Right cardiac atrium (tissue), 5 donors: ENCODE measurements at places on chromosomes 11 and 22. TPM values are rescaled to one million over a fixed set of nuclear protein-coding genes. Genes with fewer than 3 reads are reported as not detected.

The KDELR3 gene
- 7.9 TPM for polyA plus RNA-seq

DNA sequence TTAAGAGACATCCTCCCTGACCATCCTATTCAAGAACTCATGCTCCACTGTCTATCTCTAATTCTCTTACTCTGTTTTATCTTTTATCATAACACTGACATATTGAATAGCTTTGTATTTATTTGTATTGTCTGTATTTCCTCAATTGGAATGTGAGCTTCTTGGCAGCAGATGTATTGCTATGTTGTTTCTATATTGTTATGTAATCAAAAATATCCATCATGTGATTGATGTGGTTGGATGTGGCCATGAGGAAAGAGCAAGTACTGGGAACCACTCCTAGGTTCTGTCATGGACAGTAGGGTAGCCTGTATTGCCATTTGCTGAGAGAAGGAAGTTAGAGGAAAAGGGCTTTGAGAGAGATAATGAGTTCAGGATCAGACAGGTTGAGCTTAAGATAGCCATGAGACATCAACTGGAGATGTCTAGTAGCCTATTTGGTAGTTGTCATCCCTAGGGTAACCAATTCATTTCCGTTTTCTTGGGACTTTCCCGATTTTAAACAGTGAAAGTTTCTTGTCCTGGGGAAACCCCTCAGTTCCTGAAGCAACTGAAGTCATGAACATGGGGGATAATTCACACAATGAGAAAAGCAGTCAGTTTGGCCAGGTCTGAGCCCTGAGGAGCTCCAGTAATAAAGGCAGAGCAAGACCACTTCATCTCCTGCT is 404.5 kb downstream of the INSC start:
- DNase-seq, result no peak

DNA sequence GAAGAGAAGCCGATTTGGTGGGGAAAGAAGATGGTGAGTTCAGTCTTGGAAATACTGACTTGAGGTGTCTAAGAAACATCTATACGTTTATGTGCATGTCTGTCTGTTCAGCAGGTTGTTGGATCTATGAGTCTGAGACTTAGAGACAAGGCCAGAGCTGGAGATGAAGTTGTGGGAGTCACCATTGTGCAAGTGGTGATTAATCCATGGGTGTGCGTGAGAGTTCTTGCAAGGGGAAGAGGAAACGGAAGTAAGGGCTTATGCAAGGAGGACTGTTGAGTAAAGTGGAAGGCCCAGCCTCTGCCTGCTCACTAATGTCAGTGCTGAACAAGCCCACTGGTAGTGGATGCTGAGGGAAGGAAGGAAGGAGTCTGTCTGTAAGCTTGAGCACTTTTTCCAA is 9.7 kb downstream of the TMEM45B start:
- DNase-seq, result no peak

The C11orf42 gene
- not detected for polyA plus RNA-seq

The MISFA gene
- polyA plus RNA-seq, result 8.2 TPM

DNA sequence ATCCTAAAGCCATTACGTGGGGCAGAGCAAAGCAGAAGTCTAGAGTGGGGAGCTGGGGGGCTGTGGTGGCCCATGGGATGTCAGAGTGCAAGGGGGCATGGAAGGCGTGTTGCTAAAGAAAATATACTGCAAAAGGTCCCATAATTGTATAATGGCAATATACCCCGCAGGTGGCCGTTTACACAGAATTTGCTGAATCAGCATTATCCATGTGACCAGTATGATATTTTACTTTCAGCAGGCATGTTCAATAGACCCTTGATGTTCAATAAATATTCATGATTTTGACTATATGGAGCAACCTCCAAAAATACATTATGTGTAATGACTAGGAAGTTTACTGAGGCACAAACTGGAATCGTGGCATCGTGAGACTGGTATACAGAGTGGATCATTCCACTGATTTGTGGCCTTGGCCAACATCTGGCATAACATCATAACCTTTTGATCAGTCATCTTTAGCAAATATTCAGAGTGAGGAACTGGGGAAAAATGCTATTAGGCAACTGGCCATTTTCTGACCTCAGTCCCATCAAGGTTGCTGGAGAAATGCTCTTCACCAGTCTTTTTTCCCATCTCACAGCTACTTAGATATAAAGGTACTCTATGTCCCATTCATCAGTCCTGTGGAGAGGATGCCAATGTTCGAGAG is 29.3 kb upstream of the PPP2R1B start:
- DNase-seq, result no peak

DNA sequence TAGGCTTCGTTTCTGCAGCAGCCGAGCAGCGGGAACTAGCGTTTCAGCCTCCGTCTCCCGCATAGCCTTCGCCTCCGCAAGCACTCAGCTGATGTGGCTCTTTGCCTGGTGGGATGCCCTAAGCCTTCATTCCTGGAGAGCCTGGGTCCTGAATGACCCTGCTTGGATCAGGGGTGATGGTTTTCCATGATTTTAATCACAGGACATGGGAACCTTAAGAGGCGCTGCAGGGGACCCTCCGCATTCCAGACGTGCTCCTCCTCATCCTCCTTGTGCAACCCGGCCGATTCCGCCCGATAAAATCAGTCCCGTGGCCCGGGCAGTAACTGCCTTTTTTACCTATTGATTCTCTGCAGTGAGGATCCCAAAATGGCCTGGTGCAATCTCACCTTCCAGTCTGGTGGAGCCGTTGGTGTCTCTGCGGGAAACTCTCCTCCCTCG is 8.2 kb downstream of the C11orf21 start:
- DNase-seq, result no peak

The USP35 gene
- 7.5 TPM for polyA plus RNA-seq

- no peak for DNase-seq
Observed at GRCh38 chr11:14751975-14752407, 108.4 kb downstream of the PDE3B start.

- peak; percentile 68 for DNase-seq
Observed at GRCh38 chr11:122020902-122021301, 95.1 kb downstream of the BLID start.

DNA sequence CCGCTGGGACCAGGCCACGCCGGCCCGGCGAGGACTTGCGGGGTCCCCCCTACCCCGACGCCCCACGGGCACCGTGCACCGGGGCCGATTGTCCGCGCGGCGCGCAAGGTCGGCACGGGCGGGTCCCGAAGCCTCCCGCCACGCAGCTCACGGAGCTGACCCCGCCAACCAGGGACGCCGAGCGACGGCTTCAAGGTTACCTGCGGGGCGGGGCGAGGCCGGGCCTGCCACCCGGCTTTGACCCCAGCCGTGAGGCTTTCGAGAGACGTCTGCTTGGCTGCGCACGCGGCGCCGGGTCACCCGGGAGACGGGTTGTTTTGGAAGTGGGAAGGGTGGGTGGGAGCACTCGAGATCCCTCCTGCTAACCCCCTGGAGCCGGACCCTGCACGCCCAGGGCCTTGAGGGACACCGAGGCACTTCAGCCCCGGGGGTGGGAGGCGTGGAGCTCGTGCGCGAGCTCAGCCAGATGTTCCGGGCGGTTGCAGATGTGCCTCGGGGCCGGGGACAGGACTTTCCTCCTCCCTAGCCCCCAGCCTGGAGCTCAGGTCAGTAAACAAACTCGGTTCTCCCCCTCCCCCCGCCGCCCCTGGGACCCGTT is 3.2 kb upstream of the WNT11 start:
- peak; percentile 26 for DNase-seq

- no peak for DNase-seq
Observed at GRCh38 chr11:16909359-16910035, 104.7 kb downstream of the PLEKHA7 start.

- no peak for DNase-seq
Observed at GRCh38 chr11:19326499-19326898, 85.8 kb upstream of the E2F8 start.

DNA sequence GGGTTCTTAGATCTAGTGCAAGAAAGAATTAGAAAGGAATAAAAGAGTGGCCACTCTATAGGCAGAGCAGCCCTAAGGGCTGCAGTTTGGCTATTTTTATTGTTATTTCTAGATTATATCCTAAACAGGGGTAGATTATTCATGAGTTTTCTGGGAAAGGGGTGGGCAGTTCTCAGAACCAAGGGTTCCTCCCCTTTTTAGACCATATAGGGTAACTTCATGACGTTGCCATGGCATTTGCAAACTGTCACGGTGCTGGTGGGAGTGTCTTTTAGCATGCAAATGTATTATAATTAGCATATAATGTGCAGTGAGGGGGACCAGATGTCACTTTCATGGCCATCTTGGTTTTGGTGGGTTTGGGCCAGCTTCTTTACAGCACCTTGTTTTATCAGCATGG is 44.6 kb downstream of the METTL15 start:
- no peak for DNase-seq

DNA sequence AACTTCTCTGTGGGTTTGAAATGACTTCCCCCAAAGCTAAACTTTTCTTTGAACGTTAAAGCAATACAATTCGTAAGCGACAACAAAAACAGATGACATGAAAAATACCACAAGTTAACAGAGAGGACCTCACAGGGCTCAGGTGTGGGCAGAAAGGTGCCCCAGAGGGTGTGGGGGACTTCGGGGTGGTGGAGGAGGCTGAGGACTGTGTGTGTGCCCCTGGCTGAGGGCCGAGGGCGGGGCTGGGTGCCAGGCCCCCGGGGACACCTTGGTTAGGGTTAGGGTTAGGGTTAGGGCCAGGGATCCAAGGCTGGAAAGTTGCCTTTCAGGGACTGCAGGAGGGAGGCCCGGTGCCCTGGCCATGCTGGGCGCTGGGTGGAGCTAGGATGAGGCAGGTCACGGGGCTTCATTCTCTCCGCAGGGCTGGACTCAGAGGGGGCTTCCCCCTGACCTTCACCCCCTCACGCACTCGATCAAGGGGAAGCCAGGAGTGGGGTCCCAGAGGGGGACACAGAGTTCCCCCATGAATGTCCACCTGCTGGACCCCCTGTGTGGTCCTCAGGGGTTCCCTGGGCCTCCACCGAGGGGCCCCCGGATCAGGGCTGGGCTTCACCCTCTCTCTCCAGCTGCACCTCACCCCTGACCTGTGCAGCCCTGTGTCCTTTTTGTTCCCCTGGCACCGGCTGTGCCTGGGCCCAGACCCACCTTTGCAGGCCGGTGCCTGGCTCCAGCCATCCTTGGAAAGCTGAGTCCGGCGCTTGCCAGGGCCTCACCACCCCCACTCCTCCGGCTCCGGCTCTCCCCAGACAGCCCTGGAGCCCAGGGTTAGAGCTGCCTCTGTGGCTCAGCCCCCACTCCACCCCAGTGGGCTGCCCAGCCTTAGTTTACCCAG is 7.0 kb downstream of the TNNI2 start:
- no peak for DNase-seq

DNA sequence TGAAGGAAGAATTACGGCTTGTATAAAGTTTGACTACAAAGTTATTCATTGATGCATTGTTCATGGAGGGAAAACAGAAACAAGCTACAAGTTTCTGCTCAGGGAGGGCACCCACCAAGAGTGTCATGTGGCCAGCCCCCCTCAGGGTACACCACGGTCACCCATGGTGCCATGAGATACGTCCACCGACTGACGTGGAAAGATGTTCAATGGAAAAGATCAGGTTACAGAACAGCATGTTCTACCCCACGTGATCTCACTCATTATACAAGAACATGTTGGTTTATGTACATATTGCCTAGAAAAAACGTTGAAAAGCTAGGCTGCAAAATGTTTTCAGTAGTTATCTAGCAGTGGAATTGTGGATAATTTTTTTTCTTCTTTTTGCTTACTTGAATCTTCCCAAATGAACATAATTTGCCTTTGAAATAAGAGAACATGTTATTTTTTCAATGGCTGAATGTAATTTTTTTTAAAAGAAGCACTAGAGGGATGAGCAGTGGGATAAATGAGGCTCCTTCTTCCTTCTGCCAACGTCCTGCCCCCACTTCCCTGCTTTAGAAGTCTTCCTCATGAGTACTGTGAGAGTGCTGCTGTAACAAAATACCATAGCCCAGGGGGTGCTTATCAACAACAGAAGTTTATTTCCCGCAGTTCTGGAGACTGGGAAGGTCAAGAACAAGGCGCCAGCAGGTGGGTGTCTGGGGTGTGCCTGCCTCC is 22.5 kb downstream of the RCN1 start:
- DNase-seq, result no peak

The CCDC88B gene
- 25.1 TPM for polyA plus RNA-seq

DNA sequence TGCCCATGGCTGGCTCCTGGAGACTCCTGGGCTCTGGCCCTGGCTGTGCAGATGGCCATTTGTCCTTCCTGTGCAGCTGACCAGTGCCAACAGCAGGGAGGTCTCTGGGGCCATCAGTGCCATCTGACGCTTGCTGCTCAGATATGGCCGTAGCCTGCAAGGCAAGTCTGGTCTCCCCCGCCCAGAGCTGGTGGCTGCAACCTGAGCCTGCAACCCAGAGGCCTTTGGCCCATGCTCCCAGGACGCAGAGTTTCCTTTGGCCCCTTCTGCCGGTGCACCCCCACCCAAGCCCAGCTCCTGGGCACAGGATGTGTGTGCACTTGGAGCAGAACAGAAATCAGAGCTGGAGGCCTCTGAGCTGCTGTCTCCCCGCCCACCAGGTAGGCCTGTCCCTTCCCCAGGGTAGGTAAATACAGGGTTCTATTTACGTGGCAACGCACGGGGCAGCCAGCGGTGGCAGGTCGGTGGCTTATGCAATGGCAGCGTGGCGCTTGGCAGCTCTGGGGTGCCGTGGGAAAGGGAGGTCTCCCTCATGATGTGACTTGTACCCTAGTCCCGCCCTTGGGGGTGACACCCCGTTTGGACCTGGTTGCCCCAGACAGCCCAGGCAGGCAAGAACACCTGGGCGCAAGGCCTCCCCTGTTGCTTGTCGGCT is 21.0 kb upstream of the MYEOV start:
- no peak for DNase-seq

DNA sequence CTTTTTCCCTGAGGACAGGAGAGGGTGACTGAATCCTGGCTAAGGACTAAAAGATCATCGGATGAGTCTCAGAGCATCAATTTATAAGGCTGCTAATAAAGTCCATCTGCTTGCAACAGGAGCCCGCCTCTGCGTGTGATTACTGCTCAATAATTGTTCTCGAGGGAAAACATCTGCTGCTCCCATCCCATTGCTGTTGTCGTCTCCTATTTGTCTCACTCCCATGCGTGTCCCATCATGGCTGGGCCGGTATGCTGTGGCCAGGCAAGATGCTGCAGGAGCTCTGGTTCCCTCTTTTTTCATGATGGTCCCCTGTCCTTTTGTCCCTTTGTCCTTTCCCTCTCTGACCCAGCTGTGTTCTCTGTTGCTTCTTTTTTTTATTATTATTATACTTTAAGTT is 121.2 kb downstream of the SPATA19 start:
- DNase-seq, result no peak

The P2RX3 gene
- 0.20 TPM for polyA plus RNA-seq

GRCh38 chr22:19287076-19287707 is 4.3 kb downstream of the CLTCL1 start:
- DNase-seq, result no peak
